Aorta (tissue), 5 donors: ENCODE measurements at places on chromosomes 3 and 15. TPM values are rescaled to one million over a fixed set of nuclear protein-coding genes. Genes with fewer than 3 reads are reported as not detected.

DNA sequence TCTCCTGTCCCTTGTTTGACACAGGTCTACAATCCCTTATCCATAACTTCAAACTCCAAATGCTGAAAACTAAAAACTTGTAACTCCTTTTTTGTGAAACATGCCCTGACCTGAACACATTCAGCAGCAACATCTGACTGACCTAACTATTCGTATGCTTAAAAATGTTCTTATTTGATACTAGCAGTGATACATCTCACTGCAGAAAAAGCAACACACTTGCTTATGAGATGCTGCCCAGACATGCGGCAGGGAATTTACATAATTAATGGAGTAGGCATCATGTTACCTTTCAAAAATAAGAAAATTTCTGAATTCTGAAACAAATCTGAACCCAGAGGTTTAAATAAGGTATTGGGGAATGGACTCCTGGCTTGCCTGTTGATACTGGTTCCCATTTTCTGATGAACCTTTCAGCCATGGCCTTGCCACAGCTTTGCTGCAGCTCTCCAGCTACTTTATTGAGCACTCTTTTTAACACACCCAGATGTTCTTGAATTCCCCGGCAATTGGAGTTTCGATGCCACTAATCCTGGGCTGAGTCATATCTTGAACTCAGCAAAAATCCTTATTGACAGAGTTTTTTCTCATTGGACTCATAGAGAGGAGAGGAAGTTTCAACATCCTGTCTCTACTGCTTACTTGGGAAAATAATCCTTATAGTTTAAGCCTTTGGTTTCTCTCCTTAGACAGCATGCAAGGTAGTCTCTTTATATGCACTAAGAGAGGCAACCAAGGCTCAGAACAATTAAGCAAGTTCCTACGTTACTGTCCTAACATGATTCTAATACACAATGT is 296.6 kb upstream of the LMCD1 start:
- H3K4me3 ChIP-seq, result no peak overlapping the region
- H3K4me1 ChIP-seq, result no peaks in the 10 kb centered on the region
- no peak overlapping the region for H3K27ac ChIP-seq
- H3K36me3 ChIP-seq, result no peaks in the 10 kb centered on the region

UPK1B gene
- polyA plus RNA-seq, result 0.23 TPM

KLF13 gene
- polyA plus RNA-seq, result 35.9 TPM

DNA sequence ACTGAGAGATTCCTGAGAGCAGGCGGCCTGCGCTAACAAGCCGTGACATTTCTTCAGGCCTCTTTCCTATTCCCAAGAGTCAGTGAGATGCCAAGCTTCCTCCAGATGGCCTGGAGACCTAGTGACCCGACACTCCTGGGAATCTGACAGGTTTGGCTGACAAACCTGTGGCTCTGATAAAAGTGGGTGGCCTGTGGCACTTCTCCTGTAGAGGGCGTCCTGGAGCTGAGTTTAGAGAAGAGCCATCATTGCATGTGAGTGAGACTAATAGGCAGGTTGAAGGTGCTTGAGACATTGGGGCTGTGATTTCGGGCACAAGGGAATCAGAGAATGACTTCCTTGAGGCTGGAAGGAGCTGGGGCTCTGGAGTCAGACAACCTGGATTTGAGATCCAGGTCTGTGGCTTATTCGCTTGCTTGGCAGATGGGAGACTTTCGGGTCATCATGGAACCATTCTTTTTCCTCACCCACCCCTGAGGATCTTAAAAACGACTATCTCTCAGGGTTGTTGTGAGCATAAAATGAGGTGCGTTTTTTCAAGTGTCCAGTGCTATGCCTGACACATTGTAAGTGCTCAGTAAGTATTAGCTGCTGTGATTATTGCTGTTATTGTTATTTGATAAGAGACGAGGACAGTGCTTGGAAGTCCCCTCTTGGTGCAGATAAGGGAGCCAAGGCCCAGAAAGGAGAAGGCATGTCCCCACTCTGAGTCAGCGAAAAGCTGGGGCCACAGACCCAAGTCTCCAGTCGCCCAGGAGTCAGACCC is 77.2 kb downstream of the SCN10A start:
- H3K4me3 ChIP-seq, result no peak overlapping the region
- H3K36me3 ChIP-seq, result no peaks in the 10 kb centered on the region
- H3K4me1 ChIP-seq, result no peaks in the 10 kb centered on the region
- no peak for DNase-seq

GRCh38 chr3:132749786-132750185 is 27.6 kb upstream of the NPHP3 start:
- no peaks in the 10 kb centered on the region for H3K27me3 ChIP-seq
- H3K4me1 ChIP-seq, result no peaks in the 10 kb centered on the region
- H3K27ac ChIP-seq, result no peak overlapping the region
- no peak for DNase-seq
- no peaks in the 10 kb centered on the region for H3K36me3 ChIP-seq

PLCH1 gene
- not detected for polyA plus RNA-seq

BNC1 gene
- not detected for polyA plus RNA-seq

GRCh38 chr3:51799879-51800749 is 21.1 kb upstream of the IQCF6 start:
- no peak for DNase-seq
- H3K27me3 ChIP-seq, result peaks cover 3% of the 10 kb centered on the region
- no peaks in the 10 kb centered on the region for H3K36me3 ChIP-seq
- H3K4me3 ChIP-seq, result no peak overlapping the region

DNA sequence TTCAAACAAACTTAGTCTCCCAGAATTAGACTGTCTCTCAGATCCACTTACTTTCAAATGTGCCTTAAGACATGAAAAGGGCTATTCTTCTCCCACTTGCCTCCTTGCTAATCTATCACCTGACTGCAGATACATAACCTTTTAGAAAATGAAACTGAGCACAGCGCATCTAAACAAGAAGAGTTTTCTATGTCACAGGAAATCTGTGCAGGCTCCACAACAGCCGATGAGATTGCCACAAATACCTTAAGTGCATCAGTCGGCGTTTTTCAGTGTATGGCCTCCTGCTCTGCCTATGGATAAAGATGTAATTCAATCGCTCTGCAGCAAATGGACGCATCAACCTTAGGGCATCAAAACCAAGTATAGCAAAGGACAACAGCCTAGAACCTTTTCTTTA is 544.2 kb downstream of the FOXP1 start:
- peaks cover 3% of the 10 kb centered on the region for H3K36me3 ChIP-seq
- H3K4me1 ChIP-seq, result peaks cover 20% of the 10 kb centered on the region
- H3K27ac ChIP-seq, result no peak overlapping the region
- DNase-seq, result no peak
- H3K4me3 ChIP-seq, result no peak overlapping the region
- no peaks in the 10 kb centered on the region for H3K27me3 ChIP-seq

NUP210 gene
- 0.63 TPM for polyA plus RNA-seq

GRCh38 chr15:74995182-74995778 is at the start of gene SCAMP5:
SCAMP5 (plus strand) TSS chr15:74995563; CDS start chr15:75011840, 16,277 bp downstream.
- H3K27ac ChIP-seq, result no peak within 1 kb of the TSS
- peak within 1 kb of the TSS; percentile 1 for H3K4me3 ChIP-seq
- H3K27me3 ChIP-seq, result no peaks in the 10 kb centered on the region
- no peaks in the 10 kb centered on the region for H3K36me3 ChIP-seq

DNA sequence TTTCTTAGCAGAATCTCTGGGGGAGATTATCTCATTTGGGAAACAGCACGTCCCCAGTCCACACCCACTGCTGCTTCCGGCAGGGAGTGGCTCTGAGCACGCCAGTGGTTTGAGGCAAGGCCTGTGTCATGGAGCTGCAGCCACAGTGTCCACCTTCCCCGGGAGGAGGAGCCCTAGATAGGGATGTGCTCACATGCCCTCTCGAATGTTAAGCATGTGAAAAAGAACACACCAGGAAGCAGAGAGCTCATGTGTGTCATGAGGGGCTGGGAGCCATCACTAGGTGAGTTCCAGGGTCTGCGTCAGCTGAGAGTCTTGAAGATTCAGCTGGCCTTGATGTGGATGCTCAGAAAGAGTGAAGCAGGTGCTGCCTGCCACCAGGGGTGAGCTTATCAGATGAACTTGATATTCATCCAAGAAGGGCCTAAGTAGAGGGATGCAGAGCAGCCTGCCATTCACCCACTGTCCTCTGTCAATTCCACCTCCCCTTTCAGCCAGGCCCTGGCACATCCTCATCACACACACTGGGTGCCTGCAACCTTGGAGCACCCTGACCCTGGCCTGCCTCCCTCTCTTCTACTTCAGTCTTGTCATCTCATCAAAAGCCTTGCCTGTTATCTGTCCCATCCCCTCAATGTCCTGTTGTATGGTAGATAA is 16.3 kb downstream of the ITGA11 start:
- no peak overlapping the region for H3K4me3 ChIP-seq
- no peaks in the 10 kb centered on the region for H3K36me3 ChIP-seq
- H3K4me1 ChIP-seq, result peaks cover 6% of the 10 kb centered on the region
- no peak for DNase-seq
- no peak overlapping the region for H3K27ac ChIP-seq
